ENCODE measurements at places on chromosomes 16 and 17. TPM values are rescaled to one million over a fixed set of nuclear protein-coding genes. Genes with fewer than 3 reads are reported as not detected.

The RMI2 gene
- total RNA-seq, result 12.1 TPM

The MPV17L gene
- 3.3 TPM for total RNA-seq

The ITGAD gene
- total RNA-seq, result not detected

The HS3ST3B1 gene
- total RNA-seq, result 33.7 TPM

The TERB1 gene
- total RNA-seq, result not detected

The SLC16A11 gene
- total RNA-seq, result 0.13 TPM

The METRNL gene
- total RNA-seq, result 78.3 TPM

The RGS11 gene
- total RNA-seq, result 5.2 TPM

The EVI2A gene
- not detected for total RNA-seq

The ABCC3 gene
- 61.5 TPM for total RNA-seq

The CAVIN1 gene
- 224 TPM for total RNA-seq

The NPIPA2 gene
- 0.13 TPM for total RNA-seq

The CD300LG gene
- total RNA-seq, result not detected

The SLC5A2 gene
- 0.63 TPM for total RNA-seq

The KCNH4 gene
- total RNA-seq, result not detected

The UBE2O gene
- 21.2 TPM for total RNA-seq

The GDPD1 gene
- 2.2 TPM for total RNA-seq

The CSH1 gene
- not detected for total RNA-seq

The DPEP1 gene
- 1.5 TPM for total RNA-seq

The XYLT1 gene
- total RNA-seq, result 2.8 TPM

The KRTAP9-6 gene
- not detected for total RNA-seq

The GOSR1 gene
- total RNA-seq, result 22.4 TPM

The ASB16 gene
- 0.51 TPM for total RNA-seq

The MPP3 gene
- 6.0 TPM for total RNA-seq

The CRYBA1 gene
- total RNA-seq, result not detected

The SLC13A5 gene
- total RNA-seq, result 0.89 TPM

The CDH1 gene
- total RNA-seq, result 23.3 TPM

The CIBAR2 gene
- total RNA-seq, result not detected

The ETV4 gene
- 4.3 TPM for total RNA-seq

All from mesangial cell (primary cell).